ENCODE measurements at places on chromosomes 1 and 21. TPM values are rescaled to one million over a fixed set of nuclear protein-coding genes. Genes with fewer than 3 reads are reported as not detected.

UQCRHL gene
- 0.84 TPM for total RNA-seq

BRINP2 gene
- 0.05 TPM for total RNA-seq

NBPF6 gene
- total RNA-seq, result not detected

GRCh38 chr21:29449306-29449950 is 150.7 kb downstream of the BACH1 start:
- H3K27me3 ChIP-seq, result no peaks in the 10 kb centered on the region
- H3K4me3 ChIP-seq, result no peak overlapping the region
- DNase-seq, result no peak
- H3K36me3 ChIP-seq, result no peaks in the 10 kb centered on the region
- H3K27ac ChIP-seq, result no peak overlapping the region

DNA sequence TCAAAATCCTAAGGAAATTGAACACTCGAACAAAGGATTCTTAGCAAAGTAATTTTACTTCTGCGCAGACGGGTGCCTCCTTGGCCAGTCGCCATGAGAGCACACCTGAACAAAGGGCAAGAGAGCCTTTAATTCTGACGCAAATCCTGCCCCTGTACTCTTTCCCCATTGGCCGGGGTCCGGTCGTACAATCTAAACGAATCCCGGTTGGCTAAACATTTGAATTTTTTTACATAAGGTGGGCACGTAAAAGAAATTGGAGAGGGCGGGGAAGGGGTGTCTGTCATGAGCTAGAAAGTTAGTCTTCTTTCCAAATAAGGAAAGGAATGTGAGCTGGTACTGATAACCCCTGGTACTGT is 8.2 kb upstream of the IL22RA1 start:
- peak overlapping the region; percentile 43 for H3K27ac ChIP-seq
- no peaks in the 10 kb centered on the region for H3K27me3 ChIP-seq
- no peaks in the 10 kb centered on the region for H3K36me3 ChIP-seq
- no peak overlapping the region for H3K4me3 ChIP-seq
- peaks cover 22% of the 10 kb centered on the region for H3K4me1 ChIP-seq

DNA sequence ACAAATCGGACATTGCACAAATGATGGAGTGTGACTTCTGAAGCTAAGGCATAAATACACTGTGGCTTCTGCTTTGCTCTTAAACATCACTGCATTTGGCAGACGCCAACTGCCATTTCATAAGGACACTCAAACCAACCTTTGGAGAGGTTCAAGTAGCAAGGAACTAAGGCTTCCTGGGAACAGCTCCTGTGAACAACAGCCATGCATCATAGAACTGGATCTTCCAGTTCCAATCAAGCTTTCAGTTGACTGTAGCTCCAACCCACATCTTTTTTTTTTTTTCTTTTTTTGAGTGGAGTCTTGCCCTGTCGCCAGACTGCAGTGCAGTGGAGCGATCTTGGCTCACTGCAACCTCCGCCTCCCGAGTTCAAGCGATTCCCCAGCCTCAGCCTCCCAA is 10.7 kb upstream of the HUNK start:
- H3K27ac ChIP-seq, result no peak overlapping the region
- no peak for DNase-seq
- H3K4me1 ChIP-seq, result no peaks in the 10 kb centered on the region

DNA sequence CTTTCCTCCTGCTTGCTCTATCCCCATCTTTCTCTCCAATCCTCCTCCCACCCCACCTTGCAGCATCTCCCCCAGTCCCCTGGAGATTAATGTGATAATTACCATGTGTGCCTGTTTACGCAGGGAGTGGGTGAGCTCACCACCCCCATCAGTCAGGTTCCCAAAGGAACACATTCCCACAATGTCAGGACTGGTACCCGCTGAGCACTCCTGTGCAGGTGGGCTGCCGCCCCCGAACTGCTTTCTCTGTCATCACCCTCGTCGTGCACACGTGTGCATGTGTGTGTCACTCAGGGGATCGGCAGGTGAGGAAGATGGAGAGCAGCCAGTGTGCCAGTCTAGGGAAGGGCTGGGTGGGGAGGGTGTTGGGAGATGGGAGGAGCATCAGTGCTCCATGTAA is 163.4 kb downstream of the CACNA1E start:
- no peaks in the 10 kb centered on the region for H3K4me1 ChIP-seq
- H3K4me3 ChIP-seq, result no peak overlapping the region

GRCh38 chr1:206544562-206545257 is 37.4 kb downstream of the RASSF5 start:
- H3K27ac ChIP-seq, result no peak overlapping the region
- H3K4me1 ChIP-seq, result peaks cover 50% of the 10 kb centered on the region
- H3K4me3 ChIP-seq, result no peak overlapping the region
- no peaks in the 10 kb centered on the region for H3K27me3 ChIP-seq
- no peaks in the 10 kb centered on the region for H3K36me3 ChIP-seq

DNA sequence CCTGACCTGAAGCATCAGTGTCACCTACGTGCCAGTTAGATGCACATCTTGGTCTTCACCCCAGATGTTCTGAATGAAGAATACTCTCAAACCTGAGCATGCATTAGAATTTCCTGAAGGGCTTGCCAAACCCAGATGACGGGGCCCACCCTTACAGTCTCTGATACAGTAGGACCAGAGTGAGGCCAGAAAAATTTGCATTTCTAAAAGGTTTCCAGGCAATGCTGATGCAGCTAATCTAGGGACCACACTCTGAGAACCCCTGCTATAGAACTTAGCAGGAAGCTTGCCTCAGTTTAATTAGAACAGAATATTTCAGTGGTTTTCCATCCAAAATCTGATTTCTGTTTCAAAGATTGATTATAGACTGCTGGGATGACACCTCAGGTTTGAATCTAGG is 9.9 kb upstream of the CTBS start:
- no peak for DNase-seq
- H3K4me3 ChIP-seq, result no peak overlapping the region
- no peak overlapping the region for H3K27ac ChIP-seq
- H3K4me1 ChIP-seq, result no peaks in the 10 kb centered on the region
